ENCODE measurements at places on chromosomes 11 and 22. TPM values are rescaled to one million over a fixed set of nuclear protein-coding genes. Genes with fewer than 3 reads are reported as not detected.

MS4A12 gene
- not detected for total RNA-seq

PGA5 gene
- total RNA-seq, result not detected

C11orf91 gene
- total RNA-seq, result not detected

APOBEC3F gene
- total RNA-seq, result 33.4 TPM

Measured in activated CD4-positive, alpha-beta memory T cell treated with anti-CD3 and anti-CD28 coated beads for 36 hours (primary cell).